ENCODE measurements at places on chromosomes 5 and 9. TPM values are rescaled to one million over a fixed set of nuclear protein-coding genes. Genes with fewer than 3 reads are reported as not detected.

The SLC1A1 gene
- not detected for total RNA-seq

GRCh38 chr5:135824541-135825041, 9.9 kb upstream of the SLC25A48 start:
- H3K27ac ChIP-seq: no peak overlapping the region
- H3K4me1 ChIP-seq: no peaks in the 10 kb centered on the region
- no peak overlapping the region for H3K4me3 ChIP-seq
- no peaks in the 10 kb centered on the region for H3K36me3 ChIP-seq
- H3K27me3 ChIP-seq: peaks cover 10% of the 10 kb centered on the region

The MOB3B gene
- 0.40 TPM for total RNA-seq

- no peak for DNase-seq
- H3K36me3 ChIP-seq: no peaks in the 10 kb centered on the region
- H3K27ac ChIP-seq: no peak overlapping the region
- H3K27me3 ChIP-seq: peaks cover 45% of the 10 kb centered on the region
- H3K4me1 ChIP-seq: no peaks in the 10 kb centered on the region
Observed at GRCh38 chr9:127368852-127369402, 28.0 kb upstream of the SLC2A8 start.

DNA sequence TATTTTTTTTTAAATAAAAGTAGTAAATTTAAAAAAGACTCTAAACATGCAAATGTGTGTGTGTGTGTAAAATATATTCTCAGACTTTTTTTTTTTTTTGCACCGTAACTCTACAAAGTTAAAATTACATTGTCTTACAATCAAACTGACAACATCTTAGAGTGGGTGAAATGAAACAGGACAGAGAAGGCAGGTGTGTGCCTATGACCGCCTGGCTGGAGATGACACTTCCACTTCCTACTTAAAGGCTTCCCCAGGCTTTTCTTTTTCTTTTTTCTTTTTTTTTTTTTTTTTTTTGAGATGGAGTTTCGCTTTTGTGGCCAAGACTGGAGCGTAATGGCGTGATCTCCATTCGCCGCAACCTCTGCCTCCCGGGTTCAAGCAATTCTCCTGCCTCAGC, 2.7 kb upstream of the AK1 start:
- no peaks in the 10 kb centered on the region for H3K4me1 ChIP-seq
- H3K4me3 ChIP-seq: no peak overlapping the region
- peaks cover 22% of the 10 kb centered on the region for H3K27me3 ChIP-seq
- no peak overlapping the region for H3K27ac ChIP-seq
- peaks cover 3% of the 10 kb centered on the region for H3K36me3 ChIP-seq

GRCh38 chr9:6467006-6467625, 54.1 kb downstream of the UHRF2 start:
- H3K4me3 ChIP-seq: no peak overlapping the region
- DNase-seq: no peak
- peaks cover 19% of the 10 kb centered on the region for H3K36me3 ChIP-seq
- no peaks in the 10 kb centered on the region for H3K27me3 ChIP-seq

DNA sequence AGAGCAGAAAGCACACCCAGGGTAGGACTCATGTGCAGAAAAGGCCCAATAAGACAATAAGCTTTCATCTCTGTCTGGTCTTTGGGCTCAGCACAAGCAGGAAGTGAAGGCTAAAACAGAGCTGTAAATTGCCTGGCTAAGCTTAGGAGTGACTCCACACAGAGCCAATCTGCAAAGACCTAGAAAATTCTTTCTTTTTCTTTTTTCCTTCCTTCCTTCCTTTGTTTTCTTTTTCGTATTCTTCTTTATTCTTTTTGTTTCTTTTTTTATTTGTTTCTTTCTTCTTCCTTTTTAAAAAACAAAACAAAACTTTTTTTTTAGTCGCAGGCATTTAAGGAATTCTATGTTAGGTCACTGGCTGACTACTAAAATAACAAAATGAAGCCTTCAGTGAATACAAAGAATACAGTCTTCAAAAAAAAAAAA, 12.2 kb downstream of the SLC35A4 start:
- no peaks in the 10 kb centered on the region for H3K36me3 ChIP-seq
- peaks cover 2% of the 10 kb centered on the region for H3K27me3 ChIP-seq
- no peak overlapping the region for H3K4me3 ChIP-seq
